Activated CD8-positive, alpha-beta memory T cell treated with anti-CD3 and anti-CD28 coated beads for 4 hours (primary cell): ENCODE measurements at places on chromosomes 11 and 22.

GRCh38 chr11:62953811-62954210, 31.0 kb downstream of the SLC22A6 start:
- DNase-seq = no peak

DNA sequence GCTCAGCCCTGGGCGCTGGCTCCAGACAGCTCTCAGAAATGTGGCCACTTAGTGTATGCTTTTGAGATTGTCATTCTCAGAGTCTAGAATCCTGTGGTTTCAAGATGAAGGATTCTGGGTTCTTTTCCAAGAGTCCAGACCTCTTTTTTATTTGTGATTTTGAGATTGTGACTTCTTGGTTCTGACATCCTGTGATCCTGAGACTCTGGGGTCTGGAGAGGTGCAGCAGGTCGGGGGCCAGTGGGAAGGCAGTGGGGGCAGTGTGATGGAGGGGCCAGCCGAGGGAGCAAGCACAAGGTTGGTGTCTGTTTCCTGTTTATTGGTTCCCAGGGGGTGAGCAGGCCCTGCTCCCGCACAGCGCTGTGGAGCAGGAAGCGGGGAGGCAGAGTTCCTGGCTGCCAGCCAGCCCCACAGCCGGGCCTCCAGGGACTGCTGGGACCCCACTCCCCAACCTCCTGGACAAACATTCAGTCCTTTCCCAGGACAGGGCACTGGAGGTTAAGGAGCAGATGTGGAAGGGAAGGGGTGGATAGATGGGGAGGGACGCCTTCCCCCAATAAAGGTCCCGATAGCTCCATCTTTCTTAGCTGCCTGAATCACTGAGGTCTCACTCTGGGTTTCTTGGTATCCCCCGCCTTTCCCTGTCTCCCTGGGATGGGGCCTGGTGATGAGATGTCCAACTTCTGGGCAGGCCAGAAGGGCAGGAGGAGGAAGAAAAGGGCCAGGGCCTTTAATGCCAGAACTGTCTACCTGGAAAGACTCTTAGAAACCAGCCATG, 13.7 kb downstream of the ARHGEF17 start:
- DNase-seq = no peak

DNA sequence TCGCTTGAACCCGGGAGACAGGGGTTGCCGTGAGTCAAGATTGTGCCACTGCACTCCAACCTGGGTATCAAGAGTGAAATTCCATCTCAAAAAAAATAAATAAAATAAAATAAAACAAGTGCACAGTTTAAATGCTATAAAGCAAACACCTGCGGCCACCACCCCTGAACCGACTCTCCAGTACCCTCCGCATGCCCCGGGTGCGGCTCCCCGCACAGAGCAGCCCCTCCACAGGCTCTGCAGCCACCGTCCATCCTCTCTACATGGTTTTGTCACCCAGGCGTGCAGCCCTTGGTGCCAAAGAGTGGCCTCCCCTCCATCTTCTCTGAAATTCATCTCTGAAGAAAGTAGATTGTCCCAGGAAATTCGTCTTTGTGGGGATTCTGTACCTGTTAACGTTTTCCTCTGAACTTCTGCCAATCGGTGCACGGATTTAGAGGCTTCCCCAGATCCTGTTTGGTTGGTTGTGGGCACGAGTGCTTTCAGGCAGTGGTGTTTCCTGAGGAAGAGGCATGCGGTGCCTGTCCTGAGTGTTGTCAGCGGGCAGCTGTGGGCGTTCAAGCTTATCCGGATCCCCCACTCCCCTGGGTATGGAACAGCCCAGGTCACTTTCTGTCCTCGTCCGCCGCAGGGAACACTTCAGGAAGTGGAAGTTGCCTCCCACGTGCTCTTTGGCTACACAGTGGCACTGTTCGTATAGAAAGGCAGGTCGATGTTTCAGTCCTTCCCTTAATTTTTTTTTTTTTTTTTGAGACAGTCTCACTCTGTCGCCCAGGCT, 4.1 kb downstream of the MIOX start:
- DNase-seq = no peak

- DNase-seq = no peak
Measured at GRCh38 chr11:12981676-12982522, 27.2 kb upstream of the RASSF10 start.

DNA sequence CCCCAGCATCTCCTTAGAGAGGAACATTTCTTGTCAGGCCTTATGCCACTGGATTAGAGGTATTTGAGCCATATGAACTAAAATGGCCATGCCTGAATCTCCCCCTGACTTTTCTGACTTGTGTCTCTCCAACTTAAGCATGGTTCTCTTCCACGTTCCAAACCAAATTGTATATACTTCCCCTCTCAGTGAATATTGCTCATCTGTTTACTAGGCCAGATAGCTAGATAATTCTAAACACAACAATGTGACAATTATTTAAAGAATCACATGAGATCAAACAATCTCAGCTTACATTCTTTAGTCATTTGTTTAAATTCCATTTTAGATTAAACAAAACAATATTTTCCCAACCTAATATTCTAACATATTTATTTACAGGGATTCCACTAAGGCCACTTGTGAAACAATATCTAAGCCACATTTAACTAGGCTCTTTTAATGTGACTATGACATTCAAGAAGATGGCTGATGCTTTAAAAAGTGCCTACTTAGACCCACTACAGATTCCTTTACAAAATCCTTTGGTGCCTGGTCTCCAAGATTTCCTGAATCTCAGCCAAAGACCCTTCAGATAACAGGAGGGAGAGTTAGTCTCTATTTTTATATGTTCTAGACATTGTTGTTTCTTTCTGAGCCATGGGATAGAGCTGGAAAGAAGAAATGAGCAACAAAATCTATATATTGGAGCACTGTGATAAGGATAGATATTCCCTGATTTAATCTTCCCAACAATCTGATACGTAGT, 105.7 kb downstream of the CADM1 start:
- DNase-seq = no peak

GRCh38 chr11:11426226-11426952, 73.3 kb upstream of the CSNK2A3 start:
- DNase-seq = no peak

DNA sequence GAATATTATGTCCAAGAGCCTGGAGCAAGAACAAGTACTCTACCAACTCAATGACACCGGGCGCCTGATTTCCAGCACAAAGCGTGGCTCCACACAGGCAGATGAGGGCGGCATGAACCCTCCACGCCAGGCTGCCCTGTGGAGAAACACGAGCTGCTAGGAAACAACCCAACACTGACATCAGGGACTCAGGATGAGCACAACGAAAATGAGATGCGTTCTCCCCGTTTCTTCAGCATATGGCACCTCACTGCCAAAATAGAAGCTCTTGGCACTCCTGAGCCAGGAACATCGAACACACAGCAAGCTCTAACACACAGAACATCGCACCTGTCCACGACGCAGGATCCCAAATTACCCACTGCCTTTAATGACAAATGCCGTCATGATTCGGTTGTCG, 68.3 kb downstream of the NCAPD3 start:
- DNase-seq = no peak

DNA sequence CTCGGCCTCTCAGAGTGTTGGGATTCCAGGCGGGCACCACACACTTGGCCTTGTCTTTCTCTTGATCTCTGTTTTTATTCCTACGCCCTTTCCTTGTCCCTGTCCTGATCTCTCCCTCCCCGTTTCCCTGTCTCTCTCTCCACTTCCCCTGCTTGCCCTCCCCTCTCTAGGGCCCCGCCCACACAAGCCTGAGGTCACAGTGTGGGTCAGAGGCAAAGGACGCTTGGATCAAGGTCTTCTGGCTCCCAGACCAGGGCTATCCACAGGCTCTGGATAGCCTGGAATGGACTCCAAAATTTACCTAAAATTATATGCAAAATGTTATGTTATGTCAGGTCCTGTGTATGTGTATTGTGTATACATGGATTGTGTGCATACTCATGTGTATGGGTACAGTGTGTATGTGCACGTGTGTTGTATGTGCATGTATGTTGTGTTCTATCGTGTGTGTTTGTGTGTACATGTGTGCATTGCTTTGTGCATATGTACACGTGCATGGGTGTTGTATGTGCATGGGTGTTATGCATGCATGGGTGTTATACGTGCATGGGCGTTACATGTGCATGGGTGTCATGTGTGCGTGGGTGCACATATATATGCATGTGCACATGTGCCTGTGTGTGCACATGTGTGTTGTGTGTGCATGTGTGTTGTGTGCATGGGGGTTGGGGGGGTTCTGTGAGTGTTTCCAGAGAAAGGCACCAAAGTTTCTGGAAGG, 38.3 kb downstream of the TP53I11 start:
- no peak for DNase-seq

DNA sequence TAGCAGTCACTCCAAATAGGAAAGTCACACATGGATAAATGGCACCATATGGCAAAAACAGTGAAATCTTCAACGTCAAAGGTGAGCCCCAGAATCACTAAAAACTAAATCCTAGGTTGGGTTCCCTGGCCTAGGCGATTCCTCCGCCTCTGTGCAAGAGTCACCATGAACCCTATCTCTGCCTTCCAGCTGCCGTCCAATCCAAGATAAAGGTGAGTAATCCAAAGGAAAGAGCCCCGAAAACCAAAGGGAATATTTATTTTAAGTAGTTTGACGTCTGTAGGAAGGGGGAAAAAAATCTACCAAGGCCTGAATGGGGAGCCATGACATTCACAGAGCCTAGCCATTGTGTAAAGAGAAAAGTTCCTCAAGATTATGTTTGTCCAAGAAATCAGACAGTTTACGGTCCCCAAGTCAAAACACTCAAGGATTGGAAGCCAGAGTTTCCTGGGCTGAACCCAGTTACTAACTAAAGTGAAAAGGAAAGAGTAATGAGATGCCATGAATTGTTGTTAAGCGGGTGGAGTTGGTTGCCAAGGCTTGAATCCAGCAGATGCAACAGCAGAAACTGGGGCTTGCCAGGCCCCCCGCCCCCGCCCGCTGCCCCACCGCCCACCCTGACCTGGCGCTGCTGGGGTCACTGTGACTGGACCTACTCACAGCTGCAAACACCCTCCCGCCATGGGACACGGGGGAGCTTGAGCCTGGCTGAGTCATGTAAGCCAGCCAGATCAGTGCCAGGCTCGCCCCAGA, 39.7 kb upstream of the ETS1 start:
- no peak for DNase-seq

DNA sequence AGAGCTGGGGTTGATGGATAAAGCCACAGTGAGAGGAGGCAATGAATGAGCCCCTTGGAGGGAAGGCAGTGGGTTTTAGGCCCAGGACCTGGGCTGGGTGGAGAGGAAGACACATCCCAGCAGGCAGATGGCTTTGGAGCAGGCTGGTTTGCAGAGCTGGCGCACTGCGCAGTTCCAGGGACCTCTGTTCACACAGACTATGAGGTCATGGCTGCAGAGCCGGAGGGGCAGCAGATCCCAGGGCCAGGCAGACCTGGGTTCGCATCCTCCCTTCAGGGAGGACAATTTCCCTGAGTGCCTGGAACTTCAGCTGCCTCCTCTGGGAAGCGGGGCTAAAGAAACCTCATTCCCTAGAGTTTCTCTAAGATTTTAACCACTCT, 28.2 kb upstream of the DGKZ start:
- no peak for DNase-seq

GRCh38 chr11:123479048-123479837, 49.2 kb downstream of the GRAMD1B start:
- DNase-seq = no peak

- no peak for DNase-seq
Measured at GRCh38 chr22:25660336-25660735, 81.7 kb upstream of the MYO18B start.

DNA sequence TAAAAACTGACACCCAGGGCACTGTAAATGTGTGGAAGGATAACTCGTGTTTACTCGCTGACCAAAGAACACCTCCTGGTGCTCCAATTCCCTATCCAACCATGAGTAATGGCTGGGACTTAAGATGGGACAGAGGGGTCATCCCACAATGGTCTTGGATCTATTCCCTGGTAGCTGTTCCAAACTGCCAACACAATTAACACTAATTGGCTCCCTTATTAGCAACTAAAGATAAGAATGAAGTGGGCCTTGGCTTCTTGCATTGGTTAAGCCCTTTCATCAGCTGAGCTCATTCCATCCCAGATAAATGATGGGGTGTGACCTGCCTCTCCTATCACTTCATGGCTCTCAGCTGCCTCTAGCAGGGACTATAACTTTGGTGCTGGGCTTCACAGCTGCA, 1.5 kb upstream of the SIK3 start:
- no peak for DNase-seq

- no peak for DNase-seq
Measured at GRCh38 chr22:19892257-19892879, 37.7 kb upstream of the GNB1L start.

GRCh38 chr11:115710980-115711379, 206.8 kb upstream of the CADM1 start:
- no peak for DNase-seq

DNA sequence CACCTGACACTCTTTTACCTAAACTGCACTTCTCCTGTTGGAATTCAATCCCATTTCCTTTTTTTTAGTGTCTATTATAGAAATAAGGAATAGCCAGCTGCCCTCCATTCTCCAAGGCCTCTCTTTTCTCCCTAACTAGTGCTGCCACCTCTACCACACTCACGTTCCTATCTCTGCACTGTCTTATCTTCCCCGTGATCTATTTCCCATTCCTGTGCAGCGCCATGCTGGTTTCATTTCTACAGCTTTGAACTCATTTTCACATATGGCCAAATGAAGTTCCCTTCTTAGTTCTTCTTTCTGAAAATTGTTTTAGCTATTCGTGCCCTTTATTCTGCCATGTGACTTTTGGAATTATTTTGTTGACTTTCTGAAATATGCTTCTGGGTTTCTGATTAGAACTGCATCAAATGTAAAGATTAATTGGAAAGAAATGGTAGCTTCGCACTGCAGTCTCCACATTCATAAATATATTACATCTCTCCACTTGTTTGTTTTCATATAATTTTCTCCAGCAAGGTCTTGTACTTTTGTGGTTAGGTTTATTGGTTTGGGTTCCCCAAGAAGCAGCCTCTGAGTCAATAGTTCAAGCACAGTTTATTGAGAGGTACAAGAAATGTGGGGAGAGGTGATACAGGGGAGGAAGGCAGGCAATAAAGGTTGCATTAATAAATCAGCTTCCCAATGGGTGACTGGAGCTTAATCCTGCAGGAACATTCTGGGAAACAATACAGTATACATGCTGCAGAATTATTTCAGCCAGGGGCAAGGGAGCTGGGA, 43.7 kb upstream of the DRD2 start:
- DNase-seq = no peak

DNA sequence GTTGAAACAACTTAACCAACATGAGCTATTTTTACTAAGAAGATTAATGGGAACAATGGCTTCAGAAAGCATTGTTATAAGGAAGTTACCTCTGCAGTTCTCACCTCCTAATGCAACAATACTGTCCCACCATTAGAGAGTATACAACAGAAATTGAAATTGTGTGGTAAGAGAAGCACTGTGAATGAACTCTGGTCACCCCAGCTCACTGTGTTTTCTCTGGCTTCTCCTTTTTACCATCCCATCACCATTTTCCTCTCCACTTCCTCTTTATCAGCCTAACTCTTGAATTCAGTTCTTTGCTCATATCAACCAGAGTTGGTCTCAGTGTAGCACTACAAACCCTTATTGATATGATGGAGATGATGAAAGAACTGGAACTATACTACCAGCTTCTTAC, 138.0 kb upstream of the POU2AF2 start:
- DNase-seq = no peak

GRCh38 chr22:46457502-46458488, 79.6 kb downstream of the CELSR1 start:
- DNase-seq = no peak
